ENCODE measurements at places on chromosomes 1 and 21.

DNA sequence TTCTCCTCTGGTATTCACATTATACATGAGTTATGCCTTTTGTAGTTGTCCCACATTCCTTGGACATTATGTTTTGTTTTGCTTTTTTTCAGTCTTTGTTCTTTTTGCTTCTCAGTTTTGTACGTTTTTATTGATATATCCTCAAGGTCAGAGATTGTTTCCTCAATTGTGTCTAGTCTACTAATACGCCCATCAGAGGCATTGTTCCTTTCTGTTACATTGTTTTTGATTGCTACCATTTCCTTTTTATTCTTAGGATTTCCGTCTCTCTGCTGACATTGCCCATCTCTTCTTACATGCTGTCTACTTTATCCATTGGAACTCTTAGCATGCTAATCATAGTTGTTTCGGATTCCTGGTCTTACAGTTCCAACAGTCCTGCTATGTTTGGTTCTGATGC lies 27.8 kb upstream of the MPC2 start:
- no peak for DNase-seq

GRCh38 chr1:187047298-187047697 lies 218.5 kb downstream of the PLA2G4A start:
- DNase-seq, result no peak

GRCh38 chr1:85570446-85571180 lies 9.9 kb upstream of the CCN1 start:
- no peak for DNase-seq

- no peak for DNase-seq
Measured at GRCh38 chr1:1014799-1015681, 1.7 kb downstream of the ISG15 start.
